ENCODE measurements at places on chromosomes 7 and 10.
A peak's percentile ranks its signal among the peaks of the same experiment; 100 is the strongest.

DNA sequence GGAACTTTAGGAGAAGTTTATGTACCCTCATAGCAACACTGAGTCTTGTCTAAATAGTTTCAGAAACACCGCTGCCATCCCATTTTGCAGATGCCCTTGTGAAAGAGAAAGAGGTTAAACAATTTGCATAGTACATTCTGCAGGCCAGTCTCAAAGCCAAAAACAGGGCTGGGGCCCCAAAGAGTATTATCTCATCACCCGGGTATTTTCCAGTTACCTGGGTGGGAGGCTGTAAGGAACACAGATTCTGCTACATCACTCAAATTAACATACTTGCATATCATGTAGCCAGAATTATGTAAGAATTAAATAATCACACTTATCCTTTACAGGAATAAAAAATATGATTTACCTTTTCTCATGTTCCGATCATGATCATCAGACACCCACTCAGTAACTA, 3.1 kb upstream of the FAM171A1 start:
- no peak overlapping the region for H3K27ac ChIP-seq
- H3K27me3 ChIP-seq = no peaks in the 10 kb centered on the region
- peaks cover 20% of the 10 kb centered on the region for H3K4me1 ChIP-seq
- H3K36me3 ChIP-seq = peaks cover 9% of the 10 kb centered on the region

DNA sequence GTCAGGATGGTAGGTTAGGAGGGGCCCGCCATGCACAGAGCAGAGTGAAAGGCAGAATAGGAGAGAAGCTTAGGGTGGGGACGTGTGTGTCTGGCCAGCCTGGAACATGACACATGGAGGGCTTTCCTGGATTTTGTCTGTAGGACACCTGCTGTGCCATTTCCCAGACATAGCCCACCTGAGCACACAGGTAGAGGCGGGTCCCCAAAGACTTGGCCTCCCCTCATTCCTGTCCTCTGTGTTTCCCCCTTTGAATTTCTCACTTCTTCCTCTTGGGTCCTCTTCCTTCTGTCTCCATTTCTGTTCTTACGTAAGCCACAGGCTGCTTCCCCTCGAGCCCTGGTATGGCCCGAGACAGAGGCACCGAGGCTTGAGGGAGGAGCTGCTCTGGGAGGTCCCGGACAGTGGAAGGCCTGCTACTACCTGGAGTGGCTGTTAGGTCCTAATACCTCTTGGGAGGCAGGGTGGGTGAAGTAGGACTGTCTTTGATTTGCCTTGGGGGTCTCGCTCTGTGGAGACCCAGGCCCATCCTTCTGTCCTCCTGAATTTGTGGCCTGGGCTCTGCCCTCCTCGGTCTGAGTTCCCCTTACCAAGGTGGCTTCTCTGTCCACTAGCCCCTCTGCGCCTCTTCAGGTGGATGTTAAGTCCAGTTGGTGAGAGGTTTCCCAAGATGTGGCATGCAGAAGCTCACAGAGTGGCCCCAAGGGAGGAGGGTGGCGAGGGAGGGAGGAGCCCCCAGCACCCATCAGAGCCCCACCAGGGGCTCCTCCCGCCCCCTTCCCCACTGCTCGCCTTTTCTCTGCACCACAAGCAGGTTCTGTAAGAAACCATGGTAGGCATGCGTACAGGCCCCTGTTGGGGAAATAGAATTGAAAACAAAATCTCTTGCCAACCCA, 5.5 kb downstream of the ZNF775 start:
- H3K4me3 ChIP-seq = no peak overlapping the region
- no peaks in the 10 kb centered on the region for H3K36me3 ChIP-seq
- no peaks in the 10 kb centered on the region for H3K27me3 ChIP-seq
- no peak for DNase-seq

DNA sequence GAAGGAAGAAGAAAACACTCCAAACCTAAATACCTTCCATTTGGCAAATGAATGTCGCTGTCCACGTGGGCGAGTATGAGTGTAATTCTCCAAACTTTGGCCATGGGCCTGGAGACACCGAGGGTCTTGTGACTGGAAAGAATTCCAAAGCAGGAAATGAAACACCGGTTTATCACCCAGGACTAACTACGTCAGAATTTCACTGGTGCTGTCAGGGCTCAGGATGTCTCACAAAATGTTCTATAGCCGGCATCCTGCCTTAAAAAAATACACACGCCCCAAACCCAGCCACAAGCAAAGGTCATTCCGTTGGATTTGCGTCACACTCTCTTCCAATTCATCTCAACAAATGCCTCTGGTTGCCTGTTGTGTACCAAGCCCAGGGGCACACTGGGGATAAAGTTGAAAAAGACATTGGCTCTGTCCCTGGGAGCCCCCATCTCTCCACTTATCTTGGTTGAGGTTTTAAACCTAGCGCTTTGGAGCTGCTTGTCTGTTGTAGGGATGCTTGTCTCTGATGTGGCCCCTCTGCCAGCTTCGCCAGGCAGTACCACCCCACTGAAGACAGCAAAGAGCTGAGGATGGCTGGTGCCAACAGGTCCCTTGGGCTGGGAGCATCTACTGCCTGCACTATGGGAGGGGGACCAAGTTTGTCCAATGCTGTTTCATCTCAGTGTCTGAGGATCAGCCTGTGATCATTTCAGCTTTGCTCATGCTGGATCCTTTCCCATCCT, 31.2 kb downstream of the GSTO2 start:
- peak overlapping the region; percentile 69 for H3K27ac ChIP-seq
- H3K27me3 ChIP-seq = no peaks in the 10 kb centered on the region
- no peaks in the 10 kb centered on the region for H3K36me3 ChIP-seq
- H3K4me3 ChIP-seq = no peak overlapping the region

GRCh38 chr7:133851411-133851810, 275.7 kb upstream of the LRGUK start:
- no peaks in the 10 kb centered on the region for H3K27me3 ChIP-seq
- no peak overlapping the region for H3K27ac ChIP-seq
- no peaks in the 10 kb centered on the region for H3K36me3 ChIP-seq
- H3K4me1 ChIP-seq = peaks cover 27% of the 10 kb centered on the region
